ENCODE measurements at places on chromosomes 2 and 18.

GRCh38 chr2:38246105-38246504, 131.0 kb downstream of the ATL2 start:
- H3K4me3 ChIP-seq, result no peak overlapping the region
- no peaks in the 10 kb centered on the region for H3K27me3 ChIP-seq
- no peak for DNase-seq
- H3K4me1 ChIP-seq, result no peaks in the 10 kb centered on the region
- H3K36me3 ChIP-seq, result no peaks in the 10 kb centered on the region

DNA sequence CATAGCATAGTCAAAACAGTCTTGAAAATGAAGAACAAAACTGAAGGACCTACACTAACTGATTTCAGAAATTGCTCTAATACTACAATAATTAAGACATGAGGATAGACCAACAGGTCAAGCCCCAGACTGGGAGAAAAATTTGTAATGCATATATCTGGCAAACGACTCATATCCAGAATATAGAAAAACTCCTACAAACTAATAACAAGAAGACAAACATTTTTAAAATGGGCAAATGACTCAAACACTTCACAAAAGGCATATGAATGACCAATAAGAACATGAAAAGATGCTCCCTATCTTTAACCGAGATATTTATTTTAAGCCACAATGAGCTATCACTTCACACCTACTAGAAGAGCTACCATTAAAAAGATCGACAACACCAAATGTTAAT, 14.2 kb downstream of the TGFBRAP1 start:
- no peaks in the 10 kb centered on the region for H3K36me3 ChIP-seq
- no peak for DNase-seq
- no peaks in the 10 kb centered on the region for H3K27me3 ChIP-seq
- H3K27ac ChIP-seq, result no peak overlapping the region
- H3K4me3 ChIP-seq, result no peak overlapping the region
- H3K4me1 ChIP-seq, result no peaks in the 10 kb centered on the region

- H3K27ac ChIP-seq, result no peak overlapping the region
- H3K27me3 ChIP-seq, result no peaks in the 10 kb centered on the region
- no peak overlapping the region for H3K4me3 ChIP-seq
- H3K36me3 ChIP-seq, result no peaks in the 10 kb centered on the region
Measured at GRCh38 chr2:202164411-202164810, 74.0 kb downstream of the SUMO1 start.

GRCh38 chr2:42254186-42254895, 85.2 kb downstream of the EML4 start:
- no peak for DNase-seq
- peaks cover 4% of the 10 kb centered on the region for H3K4me1 ChIP-seq
- H3K4me3 ChIP-seq, result no peak overlapping the region
- no peaks in the 10 kb centered on the region for H3K27me3 ChIP-seq

DNA sequence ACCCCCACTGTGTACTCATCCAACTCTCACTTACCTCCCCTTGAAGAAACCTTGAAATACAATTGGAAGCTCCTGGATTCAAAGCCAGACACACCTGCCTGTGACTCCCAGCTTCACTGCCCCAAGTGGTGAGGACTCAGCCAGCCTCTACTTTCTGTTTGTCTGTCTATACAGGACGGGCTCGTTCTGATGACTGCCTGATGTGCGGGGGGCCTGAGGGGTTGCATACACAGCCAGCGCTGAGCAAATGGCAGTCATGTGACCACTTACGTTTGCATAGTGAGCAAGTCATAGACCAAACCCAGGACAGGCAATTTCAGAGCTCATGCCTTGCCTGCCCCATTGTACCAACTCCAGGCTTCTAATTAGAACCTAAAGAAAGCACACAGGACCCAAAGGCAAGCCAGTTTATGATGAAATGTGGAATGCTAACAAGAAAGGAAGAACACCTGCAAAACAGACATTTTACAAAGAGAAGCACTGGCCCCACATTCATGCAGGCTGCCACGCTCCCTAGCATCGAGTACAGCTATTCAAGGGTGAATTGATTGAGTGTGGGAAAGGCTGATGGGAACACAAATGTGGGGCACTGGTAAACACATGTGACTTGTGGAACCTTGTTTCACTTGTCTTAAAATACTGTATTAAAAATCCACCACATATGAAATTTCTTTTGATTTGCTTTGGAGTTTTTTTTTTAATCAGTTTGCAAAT, 137.8 kb downstream of the LNPK start:
- no peaks in the 10 kb centered on the region for H3K27me3 ChIP-seq
- DNase-seq, result no peak
- no peak overlapping the region for H3K4me3 ChIP-seq
- H3K4me1 ChIP-seq, result no peaks in the 10 kb centered on the region
- H3K36me3 ChIP-seq, result no peaks in the 10 kb centered on the region

DNA sequence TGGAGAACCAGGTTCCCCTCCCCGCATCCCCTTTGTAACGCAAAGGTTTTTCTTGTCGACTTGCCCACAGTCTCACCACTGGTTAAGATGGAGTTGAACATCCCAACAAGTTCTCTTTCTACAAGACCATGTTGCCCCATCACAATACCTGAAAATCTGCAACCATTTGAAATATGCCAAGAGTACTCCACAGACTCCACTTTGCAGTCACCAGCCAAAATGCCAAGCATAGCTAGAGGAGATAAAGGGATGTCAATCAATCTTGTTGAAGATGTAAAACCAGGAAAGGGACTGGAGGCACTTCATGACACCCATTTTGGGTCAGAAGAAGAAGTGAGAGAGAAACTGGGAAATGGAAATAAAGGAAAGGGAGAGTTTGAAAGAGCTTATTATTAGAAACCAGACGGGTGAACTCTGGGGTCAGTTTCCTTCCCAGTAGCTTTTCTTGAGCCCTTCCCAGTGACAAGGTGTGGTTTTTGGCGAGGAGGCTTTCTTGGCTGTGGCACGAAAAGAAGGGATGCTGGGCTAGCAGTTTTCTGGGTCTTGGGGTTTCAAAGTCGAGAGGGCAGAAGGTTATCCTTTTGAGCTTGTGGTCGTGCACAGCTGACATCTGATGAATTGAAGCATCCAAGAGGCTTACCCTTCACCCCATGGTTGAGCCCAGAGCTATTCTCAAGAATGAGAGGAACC, 79.3 kb downstream of the ACAA2 start:
- DNase-seq, result no peak
- H3K4me3 ChIP-seq, result no peak overlapping the region
- no peaks in the 10 kb centered on the region for H3K27me3 ChIP-seq

DNA sequence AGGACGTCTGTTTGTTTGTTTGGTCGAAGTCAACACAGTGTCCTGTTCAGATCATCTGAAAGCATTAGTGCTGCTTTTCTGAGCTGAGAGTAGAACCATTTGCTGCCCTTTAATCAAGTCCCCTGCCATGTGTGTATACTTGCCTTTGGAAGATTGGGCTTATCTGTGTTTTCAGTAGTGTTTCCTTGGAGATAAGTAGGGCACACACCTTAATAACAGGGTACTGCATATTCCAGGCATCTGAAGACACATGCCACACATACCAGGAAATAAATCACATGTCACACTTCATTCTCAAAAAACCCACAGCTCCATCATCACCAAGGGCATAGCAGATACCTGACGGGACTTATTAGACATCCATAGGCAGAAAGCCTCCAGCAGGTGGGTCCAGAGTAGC, 157.4 kb downstream of the SOX11 start:
- H3K36me3 ChIP-seq, result no peaks in the 10 kb centered on the region
- no peaks in the 10 kb centered on the region for H3K27me3 ChIP-seq
- DNase-seq, result no peak
- H3K27ac ChIP-seq, result no peak overlapping the region
- no peak overlapping the region for H3K4me3 ChIP-seq

DNA sequence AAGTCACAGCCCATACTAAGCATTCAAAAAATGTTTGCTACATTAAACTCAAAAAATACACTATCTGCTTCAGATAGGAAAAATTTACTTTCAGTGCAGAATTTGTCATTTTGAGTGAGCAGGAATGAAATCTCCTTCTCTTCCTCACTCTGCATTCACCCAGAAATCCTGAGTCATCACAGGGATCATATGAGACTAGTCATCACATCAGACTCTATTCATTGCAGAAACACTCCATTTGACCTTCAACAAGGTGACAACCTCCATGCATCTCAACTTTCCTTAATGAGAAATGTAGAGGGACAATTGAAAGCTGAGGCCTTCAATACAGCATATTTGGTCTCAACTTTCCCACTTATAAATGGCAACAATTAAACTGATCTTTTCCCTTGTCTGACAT, 130.4 kb upstream of the CYP26B1 start:
- no peak for DNase-seq
- no peak overlapping the region for H3K27ac ChIP-seq
- H3K4me1 ChIP-seq, result no peaks in the 10 kb centered on the region
- no peak overlapping the region for H3K4me3 ChIP-seq
- H3K27me3 ChIP-seq, result no peaks in the 10 kb centered on the region
- H3K36me3 ChIP-seq, result no peaks in the 10 kb centered on the region

- no peak for DNase-seq
- H3K4me3 ChIP-seq, result peak overlapping the region; percentile 56
- no peaks in the 10 kb centered on the region for H3K36me3 ChIP-seq
- no peaks in the 10 kb centered on the region for H3K27me3 ChIP-seq
- peaks cover 17% of the 10 kb centered on the region for H3K4me1 ChIP-seq
Measured at GRCh38 chr2:65130664-65131175, 814 bp upstream of the RAB1A start.

DNA sequence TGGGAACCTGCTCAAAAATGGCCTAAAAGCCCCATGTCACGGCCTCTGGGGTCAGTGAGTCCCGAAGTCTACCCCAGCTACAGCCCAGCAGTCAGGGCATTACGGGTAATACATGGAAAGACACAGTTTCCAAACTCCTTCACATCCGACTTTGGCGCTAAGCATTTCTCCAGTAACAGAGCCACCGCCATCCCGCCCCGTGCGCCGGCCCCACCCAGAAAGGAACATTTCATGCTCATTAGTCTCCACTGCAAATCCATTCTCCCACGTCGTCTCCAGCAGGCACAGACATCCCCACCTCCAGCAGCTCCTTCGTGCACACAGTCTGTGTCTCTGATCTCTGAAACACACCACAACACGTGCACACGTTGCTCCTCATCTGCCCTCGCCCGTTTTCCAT, 509.2 kb upstream of the ID2 start:
- H3K36me3 ChIP-seq, result no peaks in the 10 kb centered on the region
- no peaks in the 10 kb centered on the region for H3K27me3 ChIP-seq

DNA sequence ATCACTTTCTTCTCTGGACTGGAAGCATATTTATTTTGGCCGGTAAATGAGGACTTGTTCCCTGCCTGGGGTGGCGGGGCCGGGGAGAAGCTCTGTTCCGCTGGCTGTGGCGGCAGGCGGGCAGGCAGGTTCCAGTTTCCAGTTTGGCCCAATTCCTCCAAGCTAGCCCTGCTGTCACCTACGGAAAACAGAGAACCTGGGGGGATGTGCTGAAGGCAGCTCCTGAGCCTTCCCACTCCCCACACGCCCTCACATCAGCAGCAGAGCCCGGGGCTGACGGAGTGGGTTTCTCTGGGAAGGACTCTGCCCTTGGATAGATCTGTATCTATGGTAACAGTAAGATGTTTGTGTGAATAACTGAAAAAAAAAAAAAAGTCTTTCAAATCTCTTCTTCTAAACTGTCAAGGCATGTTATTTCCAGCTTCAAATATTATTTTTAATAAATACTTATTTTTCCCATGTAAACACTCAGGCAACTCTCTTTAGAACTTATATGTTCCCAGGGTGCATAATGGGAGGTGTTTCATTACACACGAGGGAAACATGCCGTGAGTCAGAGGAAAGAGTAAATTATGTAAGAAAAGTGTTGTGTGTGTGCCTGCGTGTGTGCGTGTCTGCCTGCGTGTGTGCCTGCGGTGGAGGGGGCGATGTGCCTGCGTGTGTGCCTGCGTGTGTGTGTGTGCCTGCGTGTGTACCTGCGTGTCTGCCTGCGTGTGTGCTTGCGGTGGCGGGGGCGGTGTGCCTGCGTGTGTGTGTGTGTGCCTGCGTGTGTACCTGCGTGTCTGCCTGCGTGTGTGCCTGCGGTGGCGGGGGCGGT, 116.1 kb upstream of the ZNF516 start:
- no peaks in the 10 kb centered on the region for H3K4me1 ChIP-seq
- H3K36me3 ChIP-seq, result no peaks in the 10 kb centered on the region
- no peaks in the 10 kb centered on the region for H3K27me3 ChIP-seq
- H3K27ac ChIP-seq, result no peak overlapping the region

GRCh38 chr2:11925295-11926066, 179.0 kb downstream of the LPIN1 start:
- no peaks in the 10 kb centered on the region for H3K27me3 ChIP-seq
- no peak for DNase-seq
- H3K27ac ChIP-seq, result no peak overlapping the region
- H3K4me1 ChIP-seq, result no peaks in the 10 kb centered on the region
- H3K36me3 ChIP-seq, result no peaks in the 10 kb centered on the region
- H3K4me3 ChIP-seq, result no peak overlapping the region

- H3K27me3 ChIP-seq, result no peaks in the 10 kb centered on the region
- H3K36me3 ChIP-seq, result no peaks in the 10 kb centered on the region
- H3K4me1 ChIP-seq, result no peaks in the 10 kb centered on the region
- DNase-seq, result no peak
- H3K4me3 ChIP-seq, result no peak overlapping the region
Measured at GRCh38 chr18:49745045-49746014, 68.0 kb downstream of the ACAA2 start.

DNA sequence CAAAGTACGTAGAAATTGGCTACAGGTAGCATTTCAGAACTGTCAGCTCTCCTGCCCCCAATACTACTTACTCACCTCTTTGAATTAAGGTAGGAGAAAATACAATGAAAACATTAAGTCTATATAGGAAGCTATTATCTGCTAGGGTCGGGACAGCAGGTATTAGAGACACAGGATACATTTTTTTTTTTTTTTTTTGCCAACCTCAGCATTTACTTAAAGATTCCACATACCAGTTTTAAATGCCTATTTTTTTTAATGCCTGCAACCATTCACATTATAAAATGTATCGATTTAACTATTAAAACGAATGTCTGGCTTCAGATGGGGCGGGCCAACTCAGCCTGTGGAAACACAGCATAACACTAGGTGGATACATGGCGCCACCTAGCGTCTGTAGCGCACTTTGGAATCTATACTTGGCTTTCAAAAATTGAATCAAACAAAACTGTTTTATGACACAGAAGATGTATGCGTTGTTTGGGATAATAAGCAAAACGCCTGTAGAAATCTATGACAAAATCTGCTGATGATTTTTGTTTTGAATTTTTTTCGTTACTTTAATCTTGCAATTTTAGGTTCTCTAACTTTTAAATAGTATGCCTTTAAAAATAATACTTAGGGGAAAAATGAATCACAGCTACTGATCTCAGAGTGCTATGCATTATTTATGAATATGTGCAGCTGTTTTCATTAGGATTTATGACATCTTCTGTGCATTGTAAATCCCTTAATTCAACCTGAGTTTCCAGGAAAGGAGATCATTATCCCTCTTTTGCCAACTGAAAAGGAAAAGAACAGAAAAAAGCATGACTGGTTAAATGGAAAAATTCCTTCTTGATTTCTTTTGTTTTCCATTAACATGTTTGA, 261.0 kb downstream of the NYAP2 start:
- H3K27me3 ChIP-seq, result no peaks in the 10 kb centered on the region
- H3K27ac ChIP-seq, result no peak overlapping the region
- H3K36me3 ChIP-seq, result no peaks in the 10 kb centered on the region
- no peaks in the 10 kb centered on the region for H3K4me1 ChIP-seq
- H3K4me3 ChIP-seq, result no peak overlapping the region

GRCh38 chr18:63161032-63161760, 158.4 kb downstream of the BCL2 start:
- no peaks in the 10 kb centered on the region for H3K27me3 ChIP-seq
- H3K36me3 ChIP-seq, result no peaks in the 10 kb centered on the region
- peak overlapping the region; percentile 14 for H3K4me3 ChIP-seq
- H3K27ac ChIP-seq, result peak overlapping the region; percentile 98
- peak; percentile 15 for DNase-seq

GRCh38 chr2:221961561-221961960, 337.2 kb downstream of the PAX3 start:
- H3K27ac ChIP-seq, result no peak overlapping the region
- H3K36me3 ChIP-seq, result no peaks in the 10 kb centered on the region
- no peaks in the 10 kb centered on the region for H3K27me3 ChIP-seq
